Stimulated activated CD8-positive, alpha-beta memory T cell treated with anti-CD3 and anti-CD28 coated beads, Interleukin-15, amount 100 ng/mL, for 4 hours (primary cell): ENCODE measurements at places on chromosomes 1 and 21.

GRCh38 chr1:168195199-168196135 lies 16.7 kb downstream of the TIPRL start:
- no peak for DNase-seq

DNA sequence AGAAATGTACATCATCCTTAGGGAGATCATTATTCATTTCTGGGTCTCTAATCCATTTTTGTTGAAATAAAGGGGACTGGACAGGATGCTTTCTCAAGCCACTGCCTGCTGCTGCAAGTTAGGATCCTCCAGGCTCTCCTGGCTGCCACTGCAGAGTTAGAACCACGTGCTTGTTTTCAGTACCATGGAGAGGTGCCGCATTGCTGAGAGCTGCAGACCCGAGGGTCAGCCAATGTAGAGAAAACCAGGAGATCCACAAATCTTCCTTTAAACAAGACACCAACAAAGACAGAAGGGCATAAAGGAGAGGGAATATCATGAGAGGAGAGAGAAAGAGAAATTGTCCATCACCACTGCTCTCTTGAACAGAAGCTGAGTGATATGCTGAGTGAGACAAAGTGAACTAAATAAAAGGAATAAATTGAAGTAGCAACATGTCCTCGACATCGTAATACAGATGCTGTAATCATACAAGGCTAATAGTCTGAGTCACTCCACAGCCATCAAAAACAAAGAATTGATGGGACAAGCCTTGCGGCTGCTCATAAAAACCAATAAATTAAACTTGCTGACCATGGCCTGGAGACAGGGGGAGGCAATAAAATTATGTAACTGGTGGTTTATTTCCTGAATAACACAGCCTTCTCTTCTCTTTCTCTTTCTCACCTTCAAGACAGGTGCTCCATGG lies 255.7 kb downstream of the OMA1 start:
- no peak for DNase-seq

DNA sequence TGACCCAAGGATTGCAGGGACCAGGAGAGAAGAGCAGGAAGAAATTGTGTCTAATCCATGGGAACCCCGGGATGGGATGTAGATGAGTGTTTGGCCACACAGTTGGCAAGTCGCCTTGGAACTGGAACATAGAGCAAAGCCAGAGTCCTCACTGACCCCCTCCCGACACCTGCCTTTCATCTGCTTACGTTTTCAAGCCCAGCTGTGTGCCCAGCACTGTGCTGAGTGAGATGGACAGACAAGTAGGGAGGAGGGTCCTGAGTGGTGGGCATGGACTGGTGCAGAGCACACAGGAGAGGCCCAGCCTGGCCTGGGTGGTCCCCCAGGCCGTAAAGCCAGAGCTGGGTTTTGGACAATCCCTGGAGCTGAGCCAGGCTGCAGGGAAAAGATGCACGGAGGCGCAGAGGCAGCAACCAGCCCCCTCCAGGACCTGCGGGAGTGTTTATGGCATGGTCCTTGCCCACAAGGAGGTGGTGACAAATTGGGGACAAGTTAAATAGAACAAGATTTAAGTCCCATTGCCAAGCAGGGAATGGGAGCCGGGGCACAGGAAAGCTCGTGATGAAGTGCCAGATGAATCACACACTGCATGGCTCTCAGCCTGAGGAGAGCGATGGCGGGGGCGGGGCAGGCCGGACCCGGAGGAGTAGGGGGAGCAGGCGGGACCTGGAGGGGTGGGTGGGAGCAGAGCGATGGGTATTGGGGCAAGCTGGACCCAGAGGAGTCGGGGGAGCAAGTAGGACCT lies 157.8 kb upstream of the VAMP3 start:
- no peak for DNase-seq

- DNase-seq: no peak
Measured at GRCh38 chr1:115873184-115873583, 32.3 kb upstream of the NHLH2 start.

DNA sequence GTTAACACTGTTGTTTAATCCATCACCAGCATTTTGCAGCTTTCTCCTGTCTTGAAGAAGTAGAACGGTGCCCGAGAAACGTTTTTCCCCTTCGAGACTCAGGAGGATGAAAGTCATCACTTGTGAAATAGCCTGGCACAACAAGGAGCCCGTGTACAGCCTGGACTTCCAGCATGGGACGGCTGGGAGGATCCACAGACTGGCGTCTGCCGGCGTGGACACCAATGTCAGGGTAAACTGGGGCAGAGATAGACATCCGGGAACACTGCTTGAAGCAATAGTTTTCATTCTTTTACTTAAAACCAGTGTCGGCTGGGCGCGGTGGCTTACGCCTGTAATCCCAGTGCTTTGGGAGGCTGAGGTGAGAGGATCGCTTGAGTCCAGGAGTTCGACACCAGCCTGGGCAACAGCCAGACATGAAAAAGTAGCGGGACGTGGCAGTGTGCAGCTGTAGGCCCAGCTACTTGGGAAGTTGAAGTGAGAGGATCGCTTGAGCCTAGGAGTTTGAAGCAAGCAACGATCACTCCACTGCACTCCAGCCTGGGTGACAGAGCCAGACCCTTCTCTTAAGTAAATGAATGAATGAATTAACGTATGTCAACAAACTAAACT lies 945 bp downstream of the CHAF1B start:
- no peak for DNase-seq

DNA sequence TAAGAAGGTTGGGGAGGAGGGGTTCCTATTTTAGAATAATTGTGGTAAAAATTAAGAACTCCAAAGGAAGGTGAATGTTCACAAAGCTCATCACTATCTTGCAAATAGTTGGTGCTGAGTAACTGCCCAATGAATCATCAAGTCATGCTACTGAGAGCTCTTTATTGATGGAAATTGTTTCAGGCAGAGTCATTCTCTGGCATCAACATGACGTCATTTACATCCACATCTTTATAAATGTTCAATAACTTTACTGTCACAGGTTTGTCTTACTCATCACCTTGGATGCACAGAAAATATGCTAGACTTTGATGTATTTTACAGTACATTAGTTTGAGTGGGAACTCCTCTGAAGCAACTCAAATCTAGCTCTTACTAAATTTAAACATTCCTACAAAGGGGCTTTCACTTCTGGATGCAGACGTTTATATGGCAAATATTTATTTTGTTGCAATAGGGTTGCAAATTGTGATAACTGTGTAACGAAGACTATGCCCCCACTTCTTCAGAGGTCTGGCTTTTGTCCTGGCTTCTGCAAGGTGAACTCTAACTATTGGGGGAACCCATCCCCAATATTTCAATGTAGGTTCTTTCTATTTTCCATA lies 273.7 kb upstream of the AJAP1 start:
- no peak for DNase-seq
